Central memory CD8-positive, alpha-beta T cell (primary cell): ENCODE measurements at places on chromosomes 13 and 19.

DNA sequence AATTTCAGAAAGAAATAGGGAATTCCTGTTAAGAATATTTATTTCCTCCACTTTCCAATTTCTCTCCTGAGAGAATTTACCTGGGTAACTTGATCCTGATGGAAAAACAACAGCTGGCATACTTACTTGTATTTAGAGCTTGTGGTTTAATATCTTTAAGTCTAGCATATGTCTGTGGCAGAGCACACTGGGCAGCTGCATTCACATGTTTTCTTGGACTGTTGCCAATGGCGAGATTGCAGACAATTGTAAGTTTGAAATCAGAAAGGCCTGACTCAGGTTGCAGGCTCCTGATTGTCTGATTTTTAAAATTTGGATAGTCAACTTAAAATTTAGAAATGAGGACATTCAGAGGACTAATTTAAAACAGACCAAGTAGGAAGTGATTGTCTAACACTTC lies 66.9 kb downstream of the NHLRC3 start:
- DNase-seq: no peak

DNA sequence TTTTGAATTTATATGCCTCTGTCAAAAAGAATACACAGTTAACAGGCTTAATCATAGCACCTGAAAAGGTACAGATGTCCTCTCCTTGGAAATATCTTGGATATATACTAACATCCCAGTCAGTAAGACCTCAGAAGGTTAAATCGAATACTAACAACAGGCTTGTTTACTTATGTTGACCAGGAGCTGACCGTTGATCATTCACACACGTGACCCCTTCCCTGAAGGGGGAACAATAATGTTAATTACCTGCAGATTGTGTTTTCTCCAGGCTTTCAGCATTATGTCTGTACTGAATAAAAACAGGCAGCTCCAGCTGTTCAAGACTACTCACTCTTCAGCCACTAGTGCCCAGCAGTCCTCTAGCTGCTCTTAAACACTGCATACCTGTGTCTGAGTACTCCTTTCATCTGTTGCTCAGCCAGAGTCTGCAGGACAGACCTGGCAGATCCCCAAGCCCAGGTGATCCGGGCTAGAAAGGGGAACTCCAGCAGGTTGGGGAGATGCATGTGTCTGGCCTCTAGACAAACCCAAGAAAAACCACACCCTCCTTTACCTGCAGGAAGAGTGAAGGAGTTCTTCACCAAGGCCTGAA lies 163.9 kb downstream of the RNF17 start:
- DNase-seq: no peak

DNA sequence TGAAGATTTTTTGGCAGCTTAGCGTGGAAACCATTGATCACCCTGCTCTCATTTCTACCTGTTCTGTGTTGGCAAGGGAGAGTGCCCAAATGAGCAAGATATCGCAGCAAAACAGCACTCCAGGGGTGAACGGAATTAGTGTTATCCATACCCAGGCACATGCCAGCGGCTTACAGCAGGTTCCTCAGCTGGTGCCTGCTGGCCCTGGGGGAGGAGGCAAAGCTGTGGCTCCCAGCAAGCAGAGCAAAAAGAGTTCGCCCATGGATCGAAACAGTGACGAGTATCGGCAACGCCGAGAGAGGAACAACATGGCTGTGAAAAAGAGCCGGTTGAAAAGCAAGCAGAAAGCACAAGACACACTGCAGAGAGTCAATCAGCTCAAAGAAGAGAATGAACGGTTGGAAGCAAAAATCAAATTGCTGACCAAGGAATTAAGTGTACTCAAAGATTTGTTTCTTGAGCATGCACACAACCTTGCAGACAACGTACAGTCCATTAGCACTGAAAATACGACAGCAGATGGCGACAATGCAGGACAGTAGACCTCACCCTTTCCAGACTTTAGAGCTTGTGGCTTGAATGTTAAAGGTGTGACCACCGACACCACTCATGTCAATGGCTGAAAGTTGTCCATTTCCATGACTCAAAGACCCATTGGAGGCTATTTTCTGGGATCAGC lies 5.8 kb downstream of the CEBPG start:
- no peak for DNase-seq

DNA sequence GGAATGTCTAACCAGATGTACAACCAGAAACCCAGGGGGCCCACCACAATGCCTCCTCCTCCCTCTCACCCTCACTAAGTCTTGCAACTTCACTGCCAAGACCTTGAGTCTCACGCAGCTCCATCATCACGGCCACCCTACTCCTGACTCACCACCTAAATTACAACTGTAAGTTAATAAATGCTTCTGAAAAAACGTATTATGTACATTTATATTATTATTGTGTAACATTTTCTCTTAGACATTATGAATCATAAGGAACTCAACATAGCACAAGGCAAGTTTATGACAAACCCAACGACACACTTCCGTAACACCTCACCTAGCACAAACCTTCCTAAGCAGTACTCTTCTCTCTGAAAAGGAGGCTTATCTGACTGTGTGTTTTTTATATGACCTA lies 20.7 kb downstream of the MIPEP start:
- no peak for DNase-seq

DNA sequence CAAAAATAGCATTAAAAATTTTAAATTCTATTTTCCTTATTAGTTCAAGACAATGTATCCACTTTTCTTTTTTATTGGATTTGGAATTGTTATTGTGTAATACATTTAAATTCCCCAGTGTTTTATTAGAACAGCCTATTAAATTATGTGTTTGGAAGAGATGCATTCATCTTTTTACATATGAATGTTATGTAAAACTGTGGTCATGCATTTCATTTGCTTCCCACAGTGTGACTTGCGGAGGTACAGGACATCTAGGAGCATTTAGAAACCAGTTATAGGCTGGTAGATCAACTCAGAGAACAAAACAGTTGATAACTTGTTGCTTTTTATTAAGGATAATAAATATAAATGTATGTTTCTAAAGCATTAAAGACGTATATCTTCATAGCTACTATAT lies 335.5 kb upstream of the TMTC4 start:
- no peak for DNase-seq

- peak; percentile 31 for DNase-seq
These were observed 8.3 kb upstream of the SYCN start for GRCh38 chr19:39212375-39212742.

GRCh38 chr13:75968103-75968838 lies 332.1 kb downstream of the LMO7 start:
- no peak for DNase-seq

GRCh38 chr13:99347911-99348451 lies 40.8 kb upstream of the GPR183 start:
- no peak for DNase-seq
